ENCODE measurements at places on chromosomes 2 and 18. TPM values are rescaled to one million over a fixed set of nuclear protein-coding genes. Genes with fewer than 3 reads are reported as not detected.
A peak's percentile ranks its signal among the peaks of the same experiment; 100 is the strongest.

Gene GAREM1
- not detected for total RNA-seq

Gene BCL11A
- total RNA-seq: 0.15 TPM

Gene CYP1B1
- 19.4 TPM for total RNA-seq

Gene UGT1A5
- total RNA-seq: not detected

Gene ARHGEF4
- total RNA-seq: 0.51 TPM

Gene LCT
- total RNA-seq: 0.29 TPM

Gene TM4SF20
- total RNA-seq: not detected

DNA sequence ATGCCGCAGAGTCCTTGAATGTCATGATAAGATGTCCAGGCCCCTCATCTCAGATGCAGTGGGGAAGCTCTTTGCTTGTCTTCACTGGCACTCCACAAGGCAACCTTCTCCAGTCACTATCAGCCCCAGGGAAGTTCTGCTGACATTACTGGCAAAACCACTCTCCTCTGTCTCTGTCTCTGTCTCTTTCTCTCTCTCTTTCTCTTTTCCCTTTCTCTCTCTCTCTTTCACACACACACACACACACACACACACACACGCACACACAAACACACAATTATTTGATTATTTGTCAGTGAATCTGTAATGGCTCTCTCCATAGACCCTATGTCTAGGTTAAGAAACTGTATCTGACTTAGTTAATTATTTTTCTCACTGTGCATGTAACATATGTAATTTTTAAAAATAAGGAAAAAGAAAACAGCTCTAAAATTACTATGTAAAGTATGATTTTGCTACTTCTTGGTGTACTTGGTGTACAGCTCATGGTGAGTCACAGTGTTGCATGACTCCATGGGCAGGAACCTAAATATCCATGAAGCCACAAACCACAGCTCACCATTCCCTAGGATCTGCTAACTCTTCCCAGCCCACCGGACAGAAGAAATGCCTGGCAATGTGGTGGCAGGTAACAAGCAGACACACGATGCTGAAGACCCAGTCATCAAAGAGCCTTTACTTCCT, 594.9 kb upstream of the ID2 start:
- no peak for DNase-seq

GRCh38 chr2:203889944-203890343, 22.4 kb downstream of the CTLA4 start:
- DNase-seq: no peak

- no peak for DNase-seq
Observed at GRCh38 chr2:106073678-106074406, 120.3 kb downstream of the UXS1 start.

DNA sequence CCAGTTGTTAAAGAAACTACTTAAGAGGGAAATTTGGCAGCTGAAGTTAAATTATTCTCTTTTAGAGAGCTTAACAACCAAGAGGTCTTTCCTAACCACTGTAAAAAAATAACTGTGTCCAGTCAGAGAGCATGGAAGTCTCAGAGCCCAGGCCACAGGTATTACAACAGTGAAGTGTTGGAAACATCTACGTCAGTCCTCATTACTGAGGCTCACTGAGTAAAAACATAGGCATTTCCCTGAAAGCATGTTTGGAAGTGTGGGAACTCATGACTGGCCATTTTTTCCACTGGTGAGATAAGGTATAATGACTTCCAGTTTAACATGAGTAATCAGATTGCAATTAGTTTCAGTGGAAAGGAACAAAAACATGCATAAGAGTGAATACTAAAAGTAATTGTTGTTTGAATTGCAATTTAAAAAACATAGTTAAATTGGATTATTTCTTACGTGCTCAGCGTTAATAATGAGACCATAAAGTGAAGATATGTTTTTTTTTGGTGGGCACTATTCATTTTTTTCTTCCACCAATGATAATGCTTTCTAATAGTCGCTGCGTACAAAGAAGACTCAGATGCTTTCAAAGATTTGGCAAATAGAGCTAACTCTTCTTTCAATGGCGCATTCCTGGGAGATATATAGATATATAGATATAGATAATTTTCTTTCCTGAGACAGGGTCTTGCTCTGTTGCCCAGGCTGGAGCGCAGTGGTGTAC, 60.8 kb downstream of the EFEMP1 start:
- no peak for DNase-seq

GRCh38 chr2:68253219-68254068, 1.1 kb upstream of the PPP3R1 start:
- peak; percentile 59 for DNase-seq

DNA sequence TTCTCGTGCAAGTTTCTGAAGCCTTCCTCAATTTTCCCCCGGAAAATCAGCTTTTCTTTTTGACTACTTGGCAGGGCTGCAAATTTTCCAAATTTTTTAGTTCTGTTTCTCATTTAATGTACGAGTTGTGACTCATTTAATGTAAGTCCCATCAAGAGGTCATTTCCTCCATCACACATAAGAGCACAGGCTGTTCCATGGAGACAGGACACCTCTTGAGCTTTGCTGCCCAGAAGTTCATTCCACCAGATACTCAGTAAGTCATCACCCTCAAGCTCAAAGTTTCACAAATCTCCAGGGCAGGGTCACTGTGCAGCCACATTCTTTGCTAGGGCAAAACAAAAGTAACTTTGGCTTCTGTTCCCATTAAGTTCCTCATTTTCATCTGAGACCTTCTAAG, 101.5 kb upstream of the TEKT4 start:
- no peak for DNase-seq

GRCh38 chr2:180110469-180110868, 103.4 kb upstream of the CWC22 start:
- no peak for DNase-seq

GRCh38 chr2:158967731-158968395, 577 bp upstream of the TANC1 start:
- DNase-seq: no peak

DNA sequence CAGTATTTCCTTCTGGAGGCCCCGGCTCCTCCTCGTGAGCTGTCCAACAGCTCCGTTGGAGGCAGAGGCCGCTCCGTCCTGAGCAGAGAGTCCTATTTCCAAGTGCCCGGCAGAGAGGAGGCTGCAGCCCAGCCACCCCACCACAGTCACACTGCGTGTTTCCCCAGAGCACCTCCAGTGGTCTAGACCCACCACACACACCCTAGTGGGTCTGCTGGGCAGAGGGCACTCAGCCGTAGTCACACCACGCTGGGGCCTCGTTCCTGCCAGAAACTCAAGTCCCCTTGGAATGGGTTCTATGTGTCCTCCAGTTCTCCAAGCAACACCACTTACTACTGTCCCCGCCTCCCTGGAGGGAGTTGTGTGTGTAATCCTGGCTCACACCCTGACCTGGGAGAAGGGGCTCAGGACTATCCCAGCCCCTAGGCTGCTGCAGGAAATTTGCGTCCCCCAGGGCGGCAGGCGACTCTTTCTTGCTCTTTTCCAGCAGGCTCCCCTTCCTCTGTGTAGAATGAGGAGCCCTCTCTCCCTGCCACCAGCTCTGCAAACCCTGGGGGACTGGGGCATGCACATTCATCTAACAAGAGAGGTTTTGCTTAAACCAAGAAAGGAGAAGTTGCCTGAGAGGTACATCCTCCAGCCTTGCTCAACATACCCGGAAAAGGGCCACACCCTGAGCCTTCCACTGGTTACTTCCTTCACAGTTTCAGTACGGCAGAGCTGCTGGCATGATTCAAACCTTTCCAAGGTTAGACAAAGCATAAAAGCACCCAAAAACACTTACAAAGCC, 114.1 kb downstream of the NDUFA10 start:
- DNase-seq: no peak

- no peak for DNase-seq
Observed at GRCh38 chr2:172996387-172996961, 79.2 kb upstream of the MAP3K20 start.

DNA sequence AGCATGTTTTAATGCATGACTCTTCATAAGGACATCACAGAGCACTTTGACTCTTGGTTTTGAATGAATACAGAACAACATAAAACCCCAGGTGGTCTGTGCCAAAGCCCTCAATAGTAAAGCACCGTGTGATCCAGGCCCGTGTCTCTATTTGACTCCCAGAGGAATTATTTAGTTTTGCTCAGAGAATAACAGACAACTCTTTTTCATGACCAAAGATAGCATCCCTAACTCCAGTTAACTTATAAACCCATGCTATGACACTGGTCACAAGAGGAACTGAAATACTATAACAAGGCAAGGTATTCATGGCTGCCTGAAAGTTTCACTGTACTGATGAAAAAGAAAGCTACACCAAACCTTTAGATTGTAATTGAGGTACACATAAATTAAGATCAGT, 128.4 kb downstream of the IKZF2 start:
- DNase-seq: no peak

- no peak for DNase-seq
Observed at GRCh38 chr18:777021-777420, 35.0 kb downstream of the YES1 start.

- no peak for DNase-seq
Observed at GRCh38 chr2:160063879-160064612, 1.6 kb upstream of the PLA2R1 start.

DNA sequence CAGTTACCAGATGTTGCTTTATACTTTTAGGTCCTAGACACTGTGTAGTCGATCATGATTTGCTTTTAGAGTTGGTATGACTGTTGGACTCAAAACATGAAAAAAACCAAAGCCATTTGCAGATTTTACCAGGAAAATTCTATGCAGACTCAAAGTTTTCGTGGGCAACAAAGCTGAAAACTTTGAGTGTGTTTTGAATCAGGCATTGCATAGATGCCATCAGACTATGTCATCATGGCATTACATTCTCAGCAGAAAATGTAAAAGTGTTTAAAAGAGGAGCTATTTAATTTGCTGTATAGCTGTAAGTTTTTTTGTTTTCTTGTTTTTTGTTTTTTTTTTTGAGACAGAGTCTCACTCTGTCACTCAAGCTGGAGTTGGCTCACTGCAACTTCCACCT, 43.5 kb upstream of the ELAC1 start:
- DNase-seq: no peak

Data from CD8-positive, alpha-beta memory T cell (primary cell).